AG08395 (cell line): ENCODE measurements at places on chromosomes 3 and 15.

GRCh38 chr3:130737622-130738021 lies 9.0 kb downstream of the PIK3R4 start:
- no peak for DNase-seq

- DNase-seq = no peak
Observed at GRCh38 chr15:85150130-85150480, 168.4 kb downstream of the PDE8A start.

DNA sequence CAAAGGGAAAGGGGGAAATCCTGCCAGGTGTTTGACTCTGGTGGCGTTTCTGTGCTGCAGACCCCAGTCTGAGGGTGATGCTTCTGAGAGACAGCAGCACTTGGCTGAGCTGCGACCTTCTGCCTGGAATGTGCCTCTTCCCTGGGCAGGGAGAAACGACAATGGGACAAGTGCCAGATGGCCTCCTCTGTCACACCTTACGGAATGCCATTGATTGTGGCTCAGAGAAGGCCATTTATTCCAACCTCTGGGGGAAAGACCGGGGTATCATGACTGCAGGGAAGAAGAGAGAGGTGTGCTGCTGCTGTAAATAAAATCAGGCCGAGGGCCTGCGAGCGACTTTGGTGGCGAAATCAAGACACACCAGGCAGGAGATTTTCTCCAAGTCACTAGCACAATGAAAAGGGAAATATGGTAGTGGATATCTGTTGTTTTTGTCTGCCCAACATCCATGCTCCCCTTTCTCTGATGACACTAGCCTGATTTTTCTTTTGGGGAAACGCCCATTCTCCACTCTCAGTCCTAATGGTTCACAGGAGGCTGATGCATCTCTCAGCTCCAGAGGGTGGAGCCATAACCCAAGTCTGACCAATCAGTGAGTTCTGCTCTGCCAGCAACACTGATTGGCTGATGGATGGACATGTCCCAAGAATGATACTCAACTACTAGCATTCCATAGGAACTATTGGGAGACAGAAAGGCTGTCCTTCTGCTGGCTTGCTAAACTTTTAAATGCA lies 336.1 kb downstream of the FOXP1 start:
- peak; percentile 44 for DNase-seq

DNA sequence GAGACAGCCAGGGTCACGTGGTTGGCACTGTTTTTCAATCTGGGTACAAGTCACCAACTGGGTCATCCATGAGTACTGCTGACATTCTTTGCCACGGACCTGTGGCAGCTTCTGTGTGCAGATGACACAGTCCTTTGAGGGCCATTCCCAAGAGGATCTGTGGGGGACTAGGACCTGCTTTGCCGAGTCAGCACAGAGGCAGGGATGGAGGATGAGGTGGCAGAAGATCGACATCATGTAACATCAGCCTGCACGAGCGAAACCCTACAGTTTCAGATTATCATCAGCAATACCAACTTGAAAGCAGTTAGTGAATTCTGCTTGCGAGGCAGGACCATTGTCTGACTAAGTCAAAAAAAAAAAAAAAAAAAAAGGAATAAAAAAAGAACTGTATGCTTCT lies 227.7 kb downstream of the FOXP1 start:
- DNase-seq = no peak

- peak; percentile 94 for DNase-seq
Observed at GRCh38 chr15:90165659-90166489, 35.3 kb upstream of the SEMA4B start.

GRCh38 chr3:120093119-120093910 lies 932 bp downstream of the GSK3B start:
- no peak for DNase-seq

- no peak for DNase-seq
Observed at GRCh38 chr3:3038201-3038991, 71.8 kb downstream of the IL5RA start.

DNA sequence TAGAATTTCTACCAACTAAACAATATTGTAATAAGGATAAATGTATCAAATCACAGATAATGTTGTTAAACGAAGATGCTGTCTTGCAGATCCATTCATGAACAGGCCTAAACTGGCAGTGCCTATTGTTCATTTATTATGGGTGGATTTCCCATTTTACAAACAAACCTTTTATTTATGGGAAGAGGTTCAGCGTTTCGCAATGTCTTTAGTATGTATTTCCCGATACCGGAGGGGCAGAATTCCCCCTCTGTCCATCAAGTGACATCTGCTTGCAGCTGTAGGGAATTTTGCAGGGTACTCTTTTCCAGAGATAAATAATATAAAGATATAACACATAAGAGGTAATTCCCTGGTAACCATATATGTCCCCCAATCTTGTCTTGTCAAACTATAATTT lies 5.7 kb downstream of the CEP19 start:
- no peak for DNase-seq

GRCh38 chr3:194976874-194977273 lies 291.2 kb downstream of the FAM43A start:
- DNase-seq = no peak

GRCh38 chr3:191362524-191363090 lies 32.3 kb upstream of the UTS2B start:
- no peak for DNase-seq

- no peak for DNase-seq
Observed at GRCh38 chr3:68986496-68987208, 26.8 kb downstream of the EOGT start.

GRCh38 chr3:107837895-107838612 lies 252.8 kb downstream of the CD47 start:
- DNase-seq = no peak
